ENCODE measurements at places on chromosomes 11 and 22. TPM values are rescaled to one million over a fixed set of nuclear protein-coding genes. Genes with fewer than 3 reads are reported as not detected.

DNA sequence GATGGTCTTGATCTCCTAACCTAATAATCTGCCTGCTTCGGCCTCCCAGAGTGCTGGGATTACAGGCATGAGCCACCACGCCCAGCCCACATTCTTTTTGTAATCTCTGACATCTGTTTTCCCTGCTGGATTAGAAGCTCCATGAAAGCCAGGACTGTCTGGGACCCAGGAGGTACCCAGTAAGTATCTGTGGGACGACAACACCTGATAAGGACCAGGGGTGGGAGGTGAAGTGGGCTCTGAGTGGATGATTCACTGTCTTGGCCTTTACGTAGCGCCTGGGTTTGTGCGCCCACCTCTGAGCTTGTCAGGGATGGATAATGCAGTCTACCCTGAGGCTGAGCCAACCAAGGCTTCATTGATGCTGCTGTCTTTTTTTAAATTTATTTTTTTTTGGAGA is 118.8 kb downstream of the ABTB2 start:
- H3K27ac ChIP-seq = no peak overlapping the region
- H3K4me1 ChIP-seq = peaks cover 7% of the 10 kb centered on the region
- DNase-seq = no peak
- H3K27me3 ChIP-seq = no peaks in the 10 kb centered on the region
- no peaks in the 10 kb centered on the region for H3K36me3 ChIP-seq

C22orf31 gene
- total RNA-seq = not detected

GRCh38 chr22:45975164-45976161 is 1.5 kb downstream of the WNT7B start:
- H3K27me3 ChIP-seq = peaks cover 84% of the 10 kb centered on the region
- no peaks in the 10 kb centered on the region for H3K36me3 ChIP-seq
- H3K4me3 ChIP-seq = no peak overlapping the region
- no peak overlapping the region for H3K27ac ChIP-seq
- H3K4me1 ChIP-seq = no peaks in the 10 kb centered on the region

SAAL1 gene
- total RNA-seq = 8.8 TPM

DNA sequence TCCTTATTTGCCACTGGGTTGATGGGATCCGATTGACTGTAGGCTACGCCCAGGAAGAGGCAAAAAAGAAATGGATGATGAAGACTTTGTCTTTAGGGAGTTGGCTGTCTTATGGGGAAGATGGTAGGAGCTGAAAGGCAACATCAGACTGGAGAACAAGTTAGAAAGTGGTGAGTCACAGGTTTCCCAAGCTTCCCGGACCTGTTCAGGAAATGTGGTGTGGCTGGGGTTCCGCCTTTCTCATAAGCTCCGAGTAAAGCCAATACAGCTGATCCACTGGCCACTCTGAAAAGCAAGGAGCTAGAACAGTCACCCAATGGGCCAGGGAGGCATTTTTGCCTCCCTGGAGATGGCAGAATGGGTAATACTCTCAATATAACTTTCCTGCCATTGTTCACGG is 194.5 kb downstream of the SNX19 start:
- DNase-seq = no peak
- no peaks in the 10 kb centered on the region for H3K4me1 ChIP-seq
- H3K36me3 ChIP-seq = no peaks in the 10 kb centered on the region
- H3K27ac ChIP-seq = no peak overlapping the region

GRCh38 chr22:35616043-35616442 is 1.1 kb downstream of the MB start:
- H3K27me3 ChIP-seq = no peaks in the 10 kb centered on the region
- no peak for DNase-seq
- H3K4me3 ChIP-seq = no peak overlapping the region

DNA sequence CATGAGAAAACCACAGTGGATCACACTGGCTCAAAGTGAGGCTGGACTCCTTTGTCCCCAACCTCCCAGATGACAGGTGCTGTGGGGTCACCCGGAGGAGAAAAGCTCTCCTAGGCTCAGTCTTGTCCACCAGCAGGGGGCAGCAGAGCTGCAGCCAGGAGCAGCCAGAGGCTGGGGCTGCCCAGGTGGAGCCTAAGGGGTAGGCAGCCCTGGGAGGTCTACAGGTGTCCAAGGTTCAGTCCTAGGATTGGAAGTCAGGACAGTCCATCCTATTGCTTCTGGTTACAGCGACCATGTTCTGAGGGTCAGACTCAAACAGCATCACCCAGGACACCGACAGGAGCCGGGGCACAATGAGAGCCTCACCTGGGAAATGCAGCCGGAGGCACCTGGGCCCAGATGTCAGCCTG is 77.6 kb upstream of the IGLL5 start:
- H3K4me3 ChIP-seq = no peak overlapping the region
- H3K36me3 ChIP-seq = no peaks in the 10 kb centered on the region
- no peak for DNase-seq
- no peak overlapping the region for H3K27ac ChIP-seq
- no peaks in the 10 kb centered on the region for H3K4me1 ChIP-seq
- H3K27me3 ChIP-seq = no peaks in the 10 kb centered on the region

- H3K27ac ChIP-seq = no peak overlapping the region
- H3K4me1 ChIP-seq = no peaks in the 10 kb centered on the region
- no peak for DNase-seq
- H3K36me3 ChIP-seq = no peaks in the 10 kb centered on the region
- no peak overlapping the region for H3K4me3 ChIP-seq
Observed at GRCh38 chr11:9249252-9249651, 15.9 kb downstream of the DENND5A start.

- H3K27ac ChIP-seq = no peak overlapping the region
- H3K4me3 ChIP-seq = no peak overlapping the region
- no peaks in the 10 kb centered on the region for H3K27me3 ChIP-seq
Observed at GRCh38 chr22:37162221-37163095, 12.7 kb upstream of the IL2RB start.

ZW10 gene
- total RNA-seq = 11.8 TPM

- no peak for DNase-seq
- H3K36me3 ChIP-seq = no peaks in the 10 kb centered on the region
- no peaks in the 10 kb centered on the region for H3K4me1 ChIP-seq
- no peaks in the 10 kb centered on the region for H3K27me3 ChIP-seq
- H3K4me3 ChIP-seq = no peak overlapping the region
Observed at GRCh38 chr11:101863361-101863760, 51.4 kb upstream of the CEP126 start.

GRCh38 chr11:94731880-94732601 is 36.1 kb upstream of the AMOTL1 start:
- peak overlapping the region; percentile 24 for H3K27ac ChIP-seq
- H3K36me3 ChIP-seq = no peaks in the 10 kb centered on the region
- peaks cover 12% of the 10 kb centered on the region for H3K4me1 ChIP-seq

- H3K36me3 ChIP-seq = peaks cover 66% of the 10 kb centered on the region
- no peaks in the 10 kb centered on the region for H3K27me3 ChIP-seq
- DNase-seq = no peak
Observed at GRCh38 chr22:24037851-24038765, 27.0 kb downstream of the CABIN1 start.

- no peaks in the 10 kb centered on the region for H3K4me1 ChIP-seq
- H3K36me3 ChIP-seq = peaks cover 32% of the 10 kb centered on the region
- no peak for DNase-seq
- H3K27ac ChIP-seq = no peak overlapping the region
- H3K4me3 ChIP-seq = no peak overlapping the region
Observed at GRCh38 chr11:20080032-20080685, 80.1 kb downstream of the DBX1 start.

- no peak for DNase-seq
- peaks cover 66% of the 10 kb centered on the region for H3K4me1 ChIP-seq
- H3K36me3 ChIP-seq = peaks cover 12% of the 10 kb centered on the region
- H3K27me3 ChIP-seq = no peaks in the 10 kb centered on the region
- H3K27ac ChIP-seq = peak overlapping the region; percentile 96
- H3K4me3 ChIP-seq = peak overlapping the region; percentile 60
Observed at GRCh38 chr11:65887723-65888162, 528 bp downstream of the FIBP start.

DNA sequence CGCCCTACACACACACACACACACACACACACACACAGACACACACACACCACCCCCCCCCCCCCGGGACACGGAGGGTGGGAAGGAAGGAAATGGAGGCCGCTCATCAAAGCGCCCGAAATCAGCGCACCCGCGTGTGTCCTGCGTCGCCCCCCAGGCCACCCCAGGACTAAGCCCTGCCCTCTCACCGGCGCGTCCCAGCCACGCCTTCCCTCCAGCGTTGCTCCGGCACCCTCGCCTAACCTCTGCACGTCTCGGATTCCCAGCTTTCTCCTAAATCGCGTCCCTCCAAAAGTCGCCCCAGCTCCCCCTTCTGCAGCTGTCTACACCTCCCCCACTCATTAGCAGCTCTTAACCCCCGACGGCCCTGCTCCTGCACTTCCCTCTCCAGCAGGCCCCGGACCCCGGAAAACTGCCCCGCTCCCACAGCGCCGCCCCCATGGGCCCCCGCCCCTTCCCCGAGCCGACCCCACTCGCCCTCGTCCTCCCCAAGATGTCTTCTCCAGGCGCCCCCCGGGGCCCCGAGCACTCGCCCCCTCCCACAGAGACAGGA is 557 bp downstream of the PACSIN2 start:
- DNase-seq = peak; percentile 77
- peak overlapping the region; percentile 95 for H3K4me3 ChIP-seq
- H3K4me1 ChIP-seq = peaks cover 34% of the 10 kb centered on the region

GRCh38 chr22:35725521-35725920 is 7.8 kb downstream of the APOL5 start:
- no peak for DNase-seq
- no peaks in the 10 kb centered on the region for H3K27me3 ChIP-seq
- no peak overlapping the region for H3K27ac ChIP-seq
- no peak overlapping the region for H3K4me3 ChIP-seq
- H3K4me1 ChIP-seq = no peaks in the 10 kb centered on the region
- H3K36me3 ChIP-seq = no peaks in the 10 kb centered on the region

GRM5 gene
- total RNA-seq = under 0.01 TPM

DNA sequence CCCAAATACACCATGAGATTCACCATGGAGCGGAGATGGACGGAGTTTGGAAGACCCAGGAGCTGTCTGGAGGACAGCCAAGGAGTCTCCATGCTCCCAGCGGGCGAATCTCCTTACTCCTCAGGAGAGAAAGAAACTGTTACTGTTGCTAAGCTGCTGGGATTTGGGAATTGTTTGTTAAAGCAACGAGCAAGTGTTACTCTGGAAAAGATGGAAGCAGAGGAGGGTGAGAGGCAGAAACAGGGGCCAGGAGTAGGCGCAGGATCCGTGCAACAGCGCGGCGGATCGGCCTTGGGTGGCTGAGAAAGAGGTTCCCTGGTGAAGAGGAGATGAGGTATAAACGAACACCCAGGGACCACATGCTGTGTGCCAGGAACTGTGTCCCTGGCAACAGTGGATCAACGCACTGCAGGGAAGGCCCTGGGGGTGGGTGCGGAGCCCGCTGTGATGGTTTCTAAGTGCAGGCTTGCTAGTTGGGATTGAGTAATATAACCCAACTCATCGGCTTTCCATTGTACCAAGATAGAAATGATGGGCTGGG is 1436.4 kb downstream of the BRD1 start:
- H3K27ac ChIP-seq = no peak overlapping the region
- peak; percentile 37 for DNase-seq
- H3K27me3 ChIP-seq = peaks cover 5% of the 10 kb centered on the region
- H3K4me3 ChIP-seq = no peak overlapping the region

DNA sequence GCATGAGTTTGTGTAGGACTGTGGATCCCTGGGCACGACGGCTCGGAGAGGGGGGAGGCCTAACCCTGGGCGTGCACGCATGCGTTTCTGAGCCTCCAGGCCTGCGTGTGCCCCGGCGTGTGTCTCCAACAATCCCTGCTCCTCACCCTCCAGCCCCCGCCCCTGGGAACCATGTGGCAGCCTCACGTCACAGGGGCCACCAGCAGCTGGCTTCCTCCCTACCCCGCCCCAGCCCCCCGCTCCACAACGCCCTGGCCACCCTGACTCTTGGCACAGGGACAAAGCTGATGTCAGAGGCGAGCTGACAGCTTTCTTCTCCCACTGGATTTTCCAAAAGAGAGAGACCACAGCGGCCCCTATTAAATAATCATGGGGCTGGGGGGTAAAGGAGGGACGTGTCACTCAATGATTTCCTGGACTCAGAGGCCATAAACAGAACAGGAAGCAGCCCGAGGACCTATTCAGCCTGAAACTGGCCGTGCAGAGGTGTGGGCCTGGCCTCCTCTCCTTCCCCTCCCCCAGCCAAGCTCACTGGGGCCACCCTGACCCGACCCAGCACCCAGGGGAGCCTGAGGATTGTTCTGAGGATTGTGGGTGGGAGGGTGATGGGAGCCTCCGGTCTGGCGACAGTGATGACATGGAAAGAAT is 6.8 kb upstream of the LIF start:
- H3K36me3 ChIP-seq = no peaks in the 10 kb centered on the region
- no peak overlapping the region for H3K27ac ChIP-seq
- peaks cover 30% of the 10 kb centered on the region for H3K4me1 ChIP-seq
- no peak for DNase-seq
- H3K27me3 ChIP-seq = peaks cover 11% of the 10 kb centered on the region
- H3K4me3 ChIP-seq = peak overlapping the region; percentile 13

SMTNL1 gene
- total RNA-seq = not detected

NRXN2 gene
- total RNA-seq = 18.9 TPM

DNA sequence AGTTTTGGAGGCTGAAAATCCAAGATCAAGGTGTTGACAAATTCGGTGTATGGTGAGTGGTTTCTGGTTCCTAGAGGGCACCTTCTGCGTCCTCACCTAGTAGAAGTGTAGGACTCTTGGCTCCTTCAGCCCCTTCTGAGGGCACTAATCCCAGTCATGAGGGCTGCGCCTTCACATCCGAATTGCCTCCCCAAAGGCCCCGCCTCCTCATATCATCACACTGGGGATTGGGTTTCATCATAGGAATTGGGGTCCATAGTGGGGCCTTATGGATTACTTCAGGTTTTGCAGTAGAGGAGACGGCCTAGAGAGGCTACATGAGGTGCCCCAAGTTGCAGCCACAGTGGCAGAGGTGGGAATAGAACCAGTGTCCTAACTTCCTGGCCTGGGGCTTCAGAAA is 87.1 kb downstream of the CEP164 start:
- H3K4me3 ChIP-seq = no peak overlapping the region
- H3K4me1 ChIP-seq = no peaks in the 10 kb centered on the region
- peak; percentile 10 for DNase-seq
- H3K27ac ChIP-seq = no peak overlapping the region

- no peak overlapping the region for H3K4me3 ChIP-seq
- H3K27me3 ChIP-seq = peaks cover 24% of the 10 kb centered on the region
- no peak for DNase-seq
- no peaks in the 10 kb centered on the region for H3K36me3 ChIP-seq
- H3K27ac ChIP-seq = no peak overlapping the region
- peaks cover 20% of the 10 kb centered on the region for H3K4me1 ChIP-seq
Observed at GRCh38 chr11:117793583-117793982, 3.4 kb downstream of the DSCAML1 start.

Measured in sigmoid colon (tissue), 7 donors.